ENCODE measurements at places on chromosomes 1 and 21.

DNA sequence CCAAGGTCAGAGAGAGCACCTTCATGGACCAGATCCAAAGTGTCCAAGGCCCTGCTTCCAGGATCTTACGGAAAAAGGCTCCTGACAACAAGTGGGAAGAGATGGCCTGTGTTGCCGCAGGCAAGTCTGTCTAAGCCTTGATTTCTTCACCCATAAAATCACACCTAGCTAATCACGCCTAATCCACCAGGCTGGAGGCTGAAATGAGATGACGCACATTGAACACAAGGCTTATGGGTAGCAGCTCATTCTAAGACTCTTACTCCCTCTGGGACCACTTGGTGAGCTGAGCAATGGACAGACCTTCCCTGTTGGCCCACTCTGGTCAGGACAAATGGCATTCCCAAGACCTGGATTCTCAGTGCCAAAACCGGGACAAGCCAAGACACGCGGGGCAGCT, 38.2 kb downstream of the GRIK3 start:
- no peak for DNase-seq

- DNase-seq = peak; percentile 35
Observed at GRCh38 chr1:77126307-77126706, 92.9 kb downstream of the PIGK start.

DNA sequence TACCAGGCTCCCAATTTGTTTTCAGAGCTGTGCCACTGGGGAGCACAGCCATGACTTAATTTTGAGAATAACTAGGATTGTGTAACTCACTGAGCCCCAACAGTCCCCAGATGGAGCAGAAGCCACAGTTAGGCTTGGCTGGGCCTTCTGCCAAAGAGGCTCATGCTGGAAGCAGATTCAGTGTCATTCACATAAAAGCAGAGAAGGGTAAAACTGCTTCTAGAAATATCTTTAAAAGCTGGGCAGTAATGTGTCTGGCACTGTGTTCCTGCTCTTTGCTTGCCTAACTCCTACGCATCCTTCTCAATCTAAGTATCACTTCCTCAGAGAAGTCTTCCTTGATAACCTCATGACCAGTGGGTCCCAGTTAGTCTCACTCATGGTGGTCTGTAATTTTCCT, 20.3 kb downstream of the STK40 start:
- no peak for DNase-seq

- no peak for DNase-seq
Observed at GRCh38 chr1:228085287-228085951, 2.9 kb downstream of the ARF1 start.

DNA sequence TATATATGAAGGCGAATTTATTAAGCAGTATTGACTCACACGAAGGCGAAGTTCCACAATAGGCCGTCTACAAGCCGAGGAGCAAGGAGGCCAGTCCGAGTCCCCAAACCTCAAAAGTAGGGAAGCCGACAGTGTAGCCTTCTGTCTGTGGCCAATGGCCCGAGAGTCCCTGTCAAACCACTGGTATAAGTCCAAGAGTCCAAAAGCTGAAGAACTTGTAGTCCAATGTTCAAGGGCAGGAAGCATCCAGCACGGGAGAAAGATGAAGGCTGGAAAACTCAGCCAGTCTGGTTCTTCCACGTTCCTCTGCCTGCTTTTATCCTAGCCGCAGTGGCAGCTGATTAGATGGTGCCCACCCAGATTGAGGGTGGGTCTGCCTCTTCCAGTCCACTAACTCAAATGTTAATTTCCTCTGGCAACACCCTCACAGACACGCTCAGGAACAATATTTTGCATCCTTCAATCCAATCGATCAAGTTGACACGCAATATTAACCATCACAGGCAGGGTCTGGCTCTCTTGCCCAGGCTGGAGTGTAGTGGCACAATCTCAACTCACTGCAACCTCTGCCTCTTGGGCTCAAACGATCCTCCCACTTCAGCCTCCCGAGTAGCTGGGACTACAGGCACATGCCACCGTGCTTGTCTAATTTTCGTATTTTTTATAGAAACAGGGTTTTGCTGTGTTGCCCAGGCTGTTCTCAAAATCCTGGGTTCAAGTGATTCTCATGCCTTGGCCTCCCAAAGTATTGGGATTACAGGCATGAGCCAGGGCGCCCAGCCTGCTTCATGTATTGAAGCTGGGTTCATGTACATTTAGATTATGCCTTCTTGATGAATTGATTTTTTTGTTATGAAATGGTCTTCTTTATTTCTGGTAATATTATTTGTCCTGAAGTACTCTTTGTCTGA, 85.3 kb downstream of the DHRS3 start:
- DNase-seq = no peak

DNA sequence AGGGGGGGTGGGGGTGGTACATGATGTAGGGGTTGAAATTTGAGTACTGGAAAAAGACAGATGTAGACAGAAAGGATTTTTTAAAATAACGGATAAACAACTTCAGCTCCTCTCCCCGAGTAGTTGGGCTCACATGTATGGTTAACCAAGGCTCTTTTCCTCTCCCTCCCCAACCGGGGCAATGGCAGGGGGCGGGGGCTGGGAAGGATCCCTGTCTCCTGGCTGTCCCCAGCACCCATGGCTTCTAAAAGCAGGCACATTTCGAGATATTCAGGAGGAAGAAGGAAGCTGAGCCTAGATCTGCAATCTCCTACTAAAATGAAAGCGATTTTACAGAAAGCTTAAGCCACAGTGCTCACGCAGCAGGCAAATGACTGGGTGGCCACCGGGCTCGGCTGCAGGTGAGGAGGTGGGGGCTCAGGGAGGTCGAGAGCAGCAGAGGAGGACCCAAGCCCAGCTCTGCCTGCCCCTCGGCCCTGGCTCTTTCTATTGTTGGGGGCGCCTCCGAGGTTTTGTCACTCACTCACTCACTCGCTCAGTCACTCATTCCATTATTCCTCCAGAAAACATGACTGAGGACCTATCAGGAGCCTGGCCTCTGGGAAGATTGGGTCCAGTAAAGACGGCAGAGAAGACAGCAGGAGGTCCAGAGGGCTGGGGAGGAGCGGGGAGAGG, 573.3 kb downstream of the PTPRU start:
- DNase-seq = no peak

- no peak for DNase-seq
Observed at GRCh38 chr1:62221171-62221570, 26.5 kb downstream of the L1TD1 start.

GRCh38 chr1:4021136-4021973, 121.3 kb upstream of the C1orf174 start:
- DNase-seq = no peak

DNA sequence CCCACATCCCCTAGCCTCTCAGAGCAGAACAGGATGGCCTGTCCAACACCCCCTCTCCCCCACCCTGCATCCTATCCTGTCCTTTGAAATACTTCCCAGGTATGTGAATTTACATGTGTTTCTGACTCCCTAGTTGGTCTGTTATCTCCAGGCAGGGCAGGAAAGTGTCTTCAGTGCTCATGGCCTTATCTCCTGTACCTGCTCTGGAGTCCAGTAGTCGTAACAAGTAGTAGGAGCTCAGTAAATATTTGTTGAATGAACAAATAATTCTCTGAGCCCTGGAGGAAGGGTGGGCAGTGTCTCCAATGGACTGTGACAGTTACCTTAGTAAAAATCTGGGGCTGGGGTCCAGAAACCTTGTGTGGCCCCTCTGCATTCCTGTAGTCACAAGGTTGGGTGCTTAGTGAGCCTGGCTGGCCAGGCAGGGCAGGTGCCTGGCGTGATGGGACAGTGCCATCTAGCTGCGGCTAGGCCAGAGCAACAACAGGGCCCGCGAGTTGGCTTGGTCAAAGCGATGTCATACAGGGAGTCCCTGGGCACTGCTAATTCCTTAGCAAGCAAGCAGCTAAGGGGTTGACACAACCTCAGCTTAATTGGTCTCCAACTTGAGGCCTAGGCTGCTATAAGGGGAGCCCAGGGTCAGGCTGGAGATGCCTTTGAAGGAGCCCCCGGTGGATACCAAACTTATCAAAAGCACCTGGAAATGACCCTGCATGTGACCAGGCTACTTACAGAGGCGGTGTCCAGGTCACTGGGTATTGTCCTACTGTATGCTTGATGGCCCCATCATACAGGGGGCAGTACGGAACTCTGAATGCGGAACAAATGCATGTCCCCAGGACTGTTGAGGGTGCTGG, 89.0 kb upstream of the PPM1J start:
- peak; percentile 42 for DNase-seq

GRCh38 chr1:169115891-169116585, 9.5 kb downstream of the ATP1B1 start:
- peak; percentile 18 for DNase-seq

DNA sequence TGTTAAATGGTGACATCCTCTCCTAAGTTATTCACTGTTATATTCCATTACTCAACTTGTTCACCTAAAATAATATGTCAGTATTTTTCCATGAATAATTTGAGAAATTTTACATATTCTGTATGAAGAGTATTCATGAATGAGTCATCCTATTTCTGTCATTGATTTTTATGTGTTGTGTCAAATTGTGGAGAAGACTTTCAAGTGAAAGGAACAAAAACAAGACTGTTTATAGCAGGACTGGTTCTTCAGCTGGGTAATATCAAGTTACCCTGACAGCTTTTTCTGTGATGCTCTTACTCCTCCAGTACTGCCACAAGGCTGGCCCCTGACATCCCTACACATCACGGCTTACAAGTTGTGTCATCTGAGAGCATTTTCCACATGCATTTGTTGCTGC, 847.7 kb downstream of the NCAM2 start:
- no peak for DNase-seq

DNA sequence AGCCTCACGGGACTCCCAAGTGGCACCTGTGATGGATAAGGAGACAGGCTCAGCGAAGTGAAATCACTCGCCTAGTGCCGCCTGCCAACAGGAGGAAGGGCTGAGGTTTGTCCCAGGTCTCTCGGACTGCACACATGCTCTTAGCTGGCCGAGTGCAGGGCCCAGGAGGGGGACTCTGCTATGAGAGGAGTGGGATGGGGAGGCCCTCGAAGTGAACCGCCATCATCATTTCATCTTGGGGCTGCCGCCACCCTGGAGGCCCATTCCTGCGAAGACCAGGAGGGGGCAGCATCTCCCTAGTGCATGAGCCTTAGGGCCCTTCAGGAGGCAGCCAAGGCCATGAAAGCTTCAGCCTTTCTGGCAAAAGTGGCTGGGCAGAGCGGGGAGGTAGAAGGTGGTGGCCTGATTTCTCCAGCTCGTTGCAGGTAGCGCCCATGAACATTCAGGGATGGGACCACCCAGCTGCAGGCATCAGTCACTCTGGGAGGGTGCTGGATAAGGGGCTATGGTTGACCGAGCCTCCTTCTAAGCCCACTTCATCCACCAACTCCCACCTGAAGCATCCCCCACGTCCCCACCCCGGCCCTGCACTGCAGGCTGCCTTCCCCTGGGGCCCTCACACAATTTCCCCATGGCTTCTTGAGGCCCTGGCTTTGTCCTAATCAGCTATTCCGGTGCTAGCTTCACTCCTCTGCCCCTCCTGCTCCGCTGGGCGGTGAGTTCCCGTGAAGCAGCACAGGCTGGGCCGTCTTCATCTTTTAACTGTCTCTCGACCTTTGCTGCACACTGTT, 17.2 kb upstream of the RASSF5 start:
- DNase-seq = peak; percentile 66

DNA sequence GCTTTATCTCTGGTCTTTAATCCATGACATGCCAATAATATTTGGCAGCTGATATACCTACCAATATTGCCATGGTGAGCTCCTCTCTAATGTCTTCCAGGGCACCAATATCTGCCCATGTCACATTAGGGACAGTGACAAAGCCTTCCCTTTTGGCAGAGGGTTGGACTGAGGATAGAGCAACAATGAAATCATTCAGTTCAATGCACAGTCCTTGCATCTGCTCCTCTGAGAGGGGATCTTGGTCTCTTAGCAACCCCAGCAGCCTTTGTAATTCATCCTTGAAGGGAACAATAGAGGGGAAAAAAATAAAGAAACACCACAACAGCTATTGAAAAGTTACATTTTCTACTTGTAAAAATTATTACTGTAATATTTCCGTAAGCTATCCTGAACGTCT, 42.3 kb downstream of the NVL start:
- DNase-seq = no peak

DNA sequence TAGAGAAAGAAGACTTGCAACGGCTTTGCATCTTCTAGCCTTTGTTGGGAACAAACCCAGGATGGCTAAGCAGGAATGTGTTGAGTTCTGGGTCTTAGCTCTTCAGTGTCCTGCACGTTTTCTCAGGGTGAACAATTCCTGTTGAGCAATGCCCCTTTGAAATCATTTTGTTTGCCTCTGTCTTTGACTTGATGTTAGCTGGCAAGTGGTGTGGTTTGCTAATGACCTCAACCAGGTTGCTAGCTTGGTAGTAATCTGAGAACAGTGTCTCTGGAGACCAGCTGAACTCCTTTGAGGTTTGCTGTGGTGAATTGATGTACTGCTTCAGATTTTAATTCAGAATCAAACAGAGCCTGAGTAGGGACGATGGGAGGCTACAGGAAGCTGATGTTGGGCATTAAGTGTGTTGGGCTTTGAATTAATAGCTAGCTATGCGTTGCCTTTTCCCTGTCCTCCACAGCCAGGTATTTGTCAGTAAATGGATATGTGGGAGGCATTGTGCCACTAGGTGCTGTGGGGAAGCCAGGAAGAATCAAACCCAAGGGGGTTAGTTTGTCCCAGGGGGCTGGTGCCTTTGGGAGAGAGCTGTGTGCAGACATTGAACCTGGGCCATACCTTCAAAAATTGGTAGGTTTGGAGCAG, 23.3 kb upstream of the SRSF10 start:
- no peak for DNase-seq

- no peak for DNase-seq
Observed at GRCh38 chr1:81706650-81707435, 93.9 kb upstream of the ADGRL2 start.

DNA sequence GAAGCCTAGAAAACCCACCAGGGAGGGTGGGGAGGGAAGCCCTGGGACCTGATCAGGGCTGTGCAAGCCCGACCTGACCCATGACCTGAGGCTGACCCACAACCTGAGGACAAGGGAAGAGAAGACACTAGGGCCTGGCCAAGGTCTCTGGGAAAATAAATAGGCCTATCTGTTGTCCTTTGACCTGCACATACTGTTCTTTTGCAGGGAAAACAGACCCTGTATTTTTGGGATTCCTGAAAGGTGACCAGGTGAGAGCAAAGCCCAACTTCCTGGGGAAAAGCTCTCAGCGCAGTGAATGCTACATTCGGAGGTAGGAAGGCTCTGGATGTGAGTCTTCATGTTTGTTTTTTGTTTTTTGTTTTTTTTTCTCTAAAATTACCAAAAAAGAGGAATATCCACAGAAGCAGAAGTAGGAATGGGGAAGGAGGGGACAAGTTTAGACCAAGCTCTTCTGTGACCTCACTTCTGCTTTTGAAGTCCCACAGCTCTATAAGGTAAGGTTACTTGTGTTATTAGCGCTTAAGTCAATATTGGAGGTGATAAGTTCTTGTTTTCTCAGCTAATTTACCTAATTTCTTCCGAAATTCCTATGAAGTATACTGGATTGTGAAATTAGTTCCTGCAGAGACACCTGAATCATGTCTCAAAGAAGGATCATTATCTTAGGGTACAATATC, 26.2 kb upstream of the LYST start:
- no peak for DNase-seq

- no peak for DNase-seq
Observed at GRCh38 chr1:61377242-61377958, 295.0 kb downstream of the NFIA start.

DNA sequence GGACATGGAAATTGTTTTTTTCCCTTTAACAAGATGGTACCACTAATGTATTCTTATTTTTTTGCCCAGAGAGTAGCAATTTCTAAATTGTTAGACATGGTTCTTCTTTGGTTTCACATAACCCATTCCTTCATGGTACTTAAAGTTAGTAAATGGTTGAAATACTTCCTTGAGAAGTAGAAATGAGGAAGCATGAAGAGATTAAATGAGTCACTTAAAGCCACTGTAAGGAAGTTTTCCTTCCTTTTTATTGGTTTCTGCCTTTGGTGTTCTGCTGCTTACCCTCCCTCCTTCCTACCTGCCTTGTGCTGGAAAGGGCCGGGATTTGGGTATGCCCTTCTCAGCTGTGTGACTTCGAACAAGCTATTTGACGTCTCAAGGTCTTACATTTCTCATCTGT, 101.0 kb downstream of the KIF26B start:
- no peak for DNase-seq

Measured in CD4-positive, alpha-beta T cell treated with Interleukin-1 beta for 1 hour (primary cell).